ENCODE measurements at places on chromosomes 12 and 14. TPM values are rescaled to one million over a fixed set of nuclear protein-coding genes. Genes with fewer than 3 reads are reported as not detected.

GRCh38 chr12:13530966-13531365 is 334.4 kb downstream of the EMP1 start:
- no peak for DNase-seq

The MANSC1 gene
- total RNA-seq, result 1.0 TPM

DNA sequence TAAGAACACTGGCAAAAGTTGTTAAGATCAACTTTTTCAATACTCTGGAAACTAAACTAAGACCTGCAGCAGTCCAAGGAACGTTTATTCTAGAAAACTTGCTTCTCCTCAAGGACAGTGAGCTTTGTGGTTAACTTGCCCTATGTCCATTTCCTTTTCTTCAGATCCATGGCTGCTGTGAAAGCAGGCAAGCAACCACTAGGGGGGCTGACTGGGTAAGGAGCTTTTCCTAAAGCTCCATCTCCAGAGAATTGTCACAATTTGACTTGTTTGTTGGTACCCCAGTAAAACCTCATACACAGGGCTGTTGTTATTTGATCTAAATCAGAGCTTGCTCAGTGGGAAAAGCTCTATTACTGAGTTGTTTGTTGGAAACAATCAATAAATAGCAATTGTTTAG is 10.1 kb upstream of the RPL10L start:
- no peak for DNase-seq

DNA sequence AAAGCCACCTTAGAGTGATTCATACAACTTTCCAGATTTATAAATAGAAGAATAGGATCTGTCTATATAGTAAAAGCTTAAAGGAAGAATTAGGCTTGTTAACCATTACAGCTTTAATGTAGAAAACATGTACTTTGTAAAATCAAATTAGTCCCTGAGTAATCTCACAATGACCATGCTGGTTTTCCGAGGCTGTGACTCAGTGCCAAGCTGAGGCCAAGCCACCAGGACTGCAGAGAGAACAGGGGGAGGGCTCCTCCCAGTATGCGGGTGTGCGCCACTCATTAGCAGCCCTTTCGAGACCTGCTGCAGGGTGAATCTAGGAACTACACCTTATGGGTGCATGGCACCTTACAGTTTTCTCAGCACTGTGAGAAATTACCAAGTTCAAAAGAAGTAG is 167.0 kb downstream of the EFCAB11 start:
- no peak for DNase-seq

The SNRNP35 gene
- 23.1 TPM for total RNA-seq

The PLCZ1 gene
- not detected for total RNA-seq

The PTCSC3 gene
- not detected for total RNA-seq

The ATG14 gene
- total RNA-seq, result 8.1 TPM

DNA sequence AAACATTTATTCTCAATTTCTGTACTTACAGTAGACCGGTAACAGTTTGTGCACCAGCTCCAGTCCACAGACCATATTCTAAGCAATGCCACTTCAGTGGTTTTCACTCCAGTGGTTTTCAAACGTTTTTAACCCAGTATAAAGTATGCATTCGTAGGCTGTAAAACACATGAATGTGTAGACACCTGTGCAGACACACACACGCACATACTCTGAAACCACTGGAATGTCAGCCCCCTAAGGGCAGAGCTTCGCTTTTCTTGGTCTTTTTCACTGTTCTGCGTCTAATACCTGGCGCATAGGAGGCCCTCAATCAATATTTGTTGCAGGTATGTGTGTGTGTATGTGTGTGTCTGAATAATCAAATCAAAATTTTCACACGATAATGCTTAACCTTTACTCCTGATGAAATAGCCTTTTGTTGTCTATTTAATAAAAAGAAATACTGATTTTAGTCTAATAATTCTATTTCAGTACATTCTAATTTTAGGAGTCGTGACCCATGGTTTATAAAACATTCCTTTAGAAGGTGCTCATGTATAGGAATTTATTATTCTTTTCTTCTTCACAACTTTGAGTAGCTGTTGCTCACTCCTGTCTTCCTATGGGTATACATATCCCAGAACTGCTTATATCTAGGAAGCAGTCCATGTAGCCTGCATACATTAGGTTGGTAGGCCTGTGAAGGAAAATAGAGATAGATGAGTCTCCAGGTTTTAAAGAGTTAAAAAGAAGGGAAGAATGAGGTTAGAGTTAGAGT is 73.6 kb upstream of the REP15 start:
- no peak for DNase-seq

GRCh38 chr14:103862393-103862782 is 15.0 kb upstream of the PPP1R13B start:
- no peak for DNase-seq

The UNC79 gene
- 0.05 TPM for total RNA-seq

- DNase-seq, result peak; percentile 19
These were observed 52.3 kb downstream of the NEUROD4 start for GRCh38 chr12:55072083-55072482.

The RPGRIP1 gene
- total RNA-seq, result 0.19 TPM

GRCh38 chr14:21229821-21230220 is 39.4 kb downstream of the HNRNPC start:
- peak; percentile 42 for DNase-seq
